ENCODE measurements at places on chromosomes 4 and X.

DNA sequence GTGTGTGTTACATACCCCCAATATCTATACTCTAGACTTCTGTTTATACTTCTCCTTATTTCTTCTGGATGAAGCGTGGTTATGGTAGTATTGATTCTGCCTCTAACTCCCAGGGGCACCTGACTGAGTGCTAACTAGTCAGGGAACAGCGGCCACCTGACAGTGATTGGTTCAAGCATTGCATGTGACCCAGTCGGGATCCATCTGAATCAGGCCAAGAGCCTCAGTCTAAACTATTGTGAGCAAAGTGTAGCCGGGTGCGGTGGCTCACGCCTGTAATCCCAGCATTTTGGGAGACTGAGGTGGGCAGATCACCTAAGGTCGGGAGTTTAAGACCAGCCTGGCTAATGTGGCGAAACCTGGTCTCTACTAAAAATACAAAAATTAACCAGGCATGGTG, 10.0 kb downstream of the CCDC110 start:
- no peak for DNase-seq

- no peak for DNase-seq
Measured at GRCh38 chrX:84175958-84176357, 12.0 kb downstream of the RPS6KA6 start.

- no peak for DNase-seq
Measured at GRCh38 chr4:3210467-3210866, 38.5 kb upstream of the MSANTD1 start.

GRCh38 chr4:177118596-177118995, 191.1 kb upstream of the NEIL3 start:
- DNase-seq: no peak

DNA sequence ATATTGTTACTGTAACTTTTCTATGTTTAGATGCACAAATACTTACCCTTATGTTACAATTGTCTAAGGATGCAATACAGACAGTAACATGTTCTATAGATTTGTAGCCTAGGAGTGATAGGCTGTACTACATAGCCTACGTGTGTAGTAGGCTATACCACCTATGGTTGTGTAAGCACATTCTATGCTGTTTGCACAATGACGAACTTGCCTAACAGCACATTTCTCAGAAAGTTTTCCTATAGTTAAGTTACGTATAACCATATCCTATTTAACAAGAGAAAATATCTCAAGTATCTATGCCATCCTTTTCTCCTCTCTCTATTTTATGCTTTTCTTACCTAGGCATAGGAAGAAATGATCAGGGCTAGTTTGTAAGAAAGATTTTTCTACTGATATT, 710.8 kb upstream of the HTR2C start:
- no peak for DNase-seq

DNA sequence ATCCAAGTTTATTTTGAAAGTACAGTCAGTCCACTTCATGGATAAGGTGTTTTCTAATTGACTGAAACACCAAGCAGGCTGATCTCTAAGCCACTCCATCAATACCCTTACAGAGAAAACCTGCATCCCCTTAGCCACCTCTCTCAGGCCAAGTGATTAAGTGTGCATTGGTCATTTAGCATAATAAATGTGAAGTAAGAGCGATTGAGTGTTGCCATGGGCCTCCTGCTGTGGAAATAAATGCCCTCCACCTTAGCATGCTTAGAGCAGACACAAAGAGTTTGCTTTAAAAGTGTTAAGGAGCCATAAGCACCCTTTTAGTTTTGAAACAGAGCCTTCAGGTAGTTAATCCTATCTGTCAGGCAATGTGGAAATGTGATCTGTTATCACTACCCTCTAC, 386.5 kb downstream of the GPAT3 start:
- no peak for DNase-seq

DNA sequence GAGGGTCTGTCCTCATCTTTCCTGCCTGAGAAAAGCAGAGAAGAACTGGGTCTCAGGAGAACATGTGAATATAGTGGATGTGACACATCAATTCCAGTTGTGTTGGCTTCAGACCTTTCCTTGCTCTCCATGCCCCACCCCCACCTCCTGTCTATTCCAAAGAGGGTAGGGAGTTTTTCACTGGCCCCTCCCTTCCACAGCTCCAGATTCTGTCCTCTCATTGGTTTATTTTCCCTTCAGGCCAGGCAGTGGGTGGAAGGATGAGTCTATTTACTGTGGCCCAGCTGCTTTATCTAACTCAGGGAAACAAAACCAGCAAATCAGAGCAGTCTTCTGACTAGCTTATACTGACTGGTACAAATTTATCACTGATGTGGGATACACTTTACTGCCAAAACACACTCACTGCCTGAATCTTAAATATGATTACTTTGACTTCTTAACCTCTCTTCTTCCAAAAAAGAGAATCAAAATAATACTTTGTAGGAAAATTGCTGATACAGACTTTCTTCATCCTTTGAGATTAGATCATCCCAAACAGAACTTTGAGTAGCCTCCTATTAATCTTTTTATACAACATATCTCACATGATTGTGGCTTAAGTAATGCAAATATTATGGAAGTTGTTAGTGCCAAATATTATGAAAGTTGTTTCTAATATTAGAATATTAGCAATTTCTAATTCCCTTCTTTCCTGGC, 221.2 kb downstream of the MID1 start:
- no peak for DNase-seq

DNA sequence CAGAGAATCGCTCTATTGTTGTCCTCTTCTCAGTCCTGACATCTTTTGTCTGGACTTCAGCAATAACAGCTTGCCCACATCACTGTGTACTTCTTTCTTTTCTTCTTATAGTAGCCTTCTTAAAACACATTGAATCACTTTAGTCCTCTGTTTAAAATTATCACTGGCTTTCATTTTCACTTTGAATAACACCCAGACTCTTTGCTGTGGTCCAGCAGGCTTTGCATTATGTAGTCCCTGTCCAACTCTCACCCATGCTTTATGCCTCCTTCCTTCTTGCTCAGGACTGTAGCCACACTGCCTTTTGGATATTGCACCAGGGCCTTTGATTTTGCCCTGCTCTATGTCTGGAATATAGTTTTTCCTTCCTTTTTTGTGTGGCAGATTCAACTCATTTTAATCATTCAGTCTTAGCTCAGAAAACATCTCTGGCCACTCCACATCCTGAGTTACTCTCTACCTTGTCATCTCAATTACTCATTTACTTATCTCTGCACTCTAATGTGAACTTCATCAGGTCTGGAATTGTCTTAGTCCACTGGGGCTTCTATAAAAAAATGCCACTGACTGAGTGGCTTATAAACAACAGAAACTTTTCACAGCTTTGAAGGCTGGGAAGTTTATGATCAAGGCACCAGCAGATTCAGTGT, 168.2 kb downstream of the C4orf33 start:
- DNase-seq: no peak

All from caudate nucleus (tissue), 63 donors.